ENCODE measurements at places on chromosomes 16 and 17.

DNA sequence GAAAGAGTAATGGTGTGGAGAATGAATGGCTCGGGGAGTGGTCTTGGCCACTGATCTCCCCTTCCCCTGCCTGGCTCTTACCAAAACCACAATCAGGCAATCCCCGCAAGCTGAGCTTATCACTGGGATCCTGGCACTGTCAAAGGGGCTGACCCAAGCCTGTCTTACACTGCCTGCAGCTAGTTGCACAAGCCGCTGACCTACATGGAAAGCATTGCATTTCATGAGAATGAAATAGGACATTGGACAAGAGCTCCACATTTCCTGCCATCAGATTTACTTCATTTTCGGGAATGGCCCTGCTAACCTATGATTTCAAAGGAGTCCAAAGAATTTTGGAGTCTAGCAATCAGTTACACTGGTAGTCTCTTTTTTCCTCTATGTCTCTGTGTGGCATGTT lies 146.4 kb downstream of the PCTP start:
- no peak for DNase-seq

GRCh38 chr16:85011846-85012284 lies 530 bp upstream of the ZDHHC7 start:
- no peak for DNase-seq

DNA sequence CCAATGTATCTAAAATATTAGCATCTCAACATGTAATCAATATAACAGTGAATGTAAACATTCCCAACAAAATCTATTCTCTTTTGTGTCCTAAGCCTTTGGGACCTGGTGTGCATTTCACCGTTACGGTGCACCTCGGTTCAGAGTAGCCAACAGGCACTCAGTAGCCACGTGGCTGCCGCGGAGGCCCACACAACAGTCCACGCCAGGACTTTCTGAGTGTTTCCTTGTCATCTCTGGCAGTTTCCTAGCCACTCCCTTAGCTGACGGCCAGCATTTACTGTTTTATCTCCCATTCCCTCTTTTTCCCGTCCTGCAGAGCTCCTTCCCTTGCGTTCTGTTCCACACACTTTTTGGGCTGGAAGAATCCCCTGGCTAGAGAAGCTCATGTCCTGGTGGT lies 36.3 kb downstream of the VAC14 start:
- no peak for DNase-seq

DNA sequence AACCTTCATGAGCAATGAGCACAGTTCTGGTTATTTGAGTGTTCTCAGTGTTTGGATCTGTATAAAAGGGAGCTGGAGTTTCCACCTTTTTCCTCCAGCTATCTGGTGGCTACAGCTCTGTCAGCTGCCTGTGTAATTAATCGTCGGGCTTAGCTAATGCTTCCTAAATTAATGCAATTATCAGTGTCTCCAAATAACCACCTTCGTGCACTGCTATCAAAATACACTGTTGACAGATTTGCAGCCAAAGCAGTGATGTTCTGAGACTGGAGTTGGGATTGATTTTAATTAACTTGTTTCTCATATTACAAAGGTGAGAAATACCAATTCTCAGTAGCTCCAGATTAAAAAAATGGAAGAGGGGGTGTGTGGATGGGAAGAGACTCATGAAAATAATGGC lies 325.8 kb downstream of the CBLN1 start:
- DNase-seq = no peak

DNA sequence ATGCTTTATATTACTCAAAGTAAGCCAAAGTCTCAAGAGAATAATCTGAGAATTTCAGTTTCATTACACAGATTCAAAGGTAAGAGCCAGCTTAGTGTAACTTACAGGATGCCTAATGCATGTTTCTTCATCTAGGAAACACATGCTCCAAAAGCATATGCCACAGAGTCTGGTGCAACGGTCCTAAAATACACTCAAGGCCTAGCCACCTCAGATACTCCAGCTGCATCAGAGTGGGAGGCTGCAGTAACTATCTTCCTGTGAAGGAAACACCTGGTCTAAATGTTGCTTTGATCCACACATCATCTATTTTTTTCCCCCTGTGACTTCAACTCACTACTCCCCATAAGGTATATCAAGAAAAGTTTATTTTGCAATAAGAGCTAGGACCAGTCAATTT lies 51.6 kb upstream of the CORO6 start:
- DNase-seq = no peak

GRCh38 chr17:60277258-60277657 lies 114.7 kb downstream of the USP32 start:
- DNase-seq = no peak

GRCh38 chr17:30396612-30397011 lies 17.9 kb downstream of the CPD start:
- no peak for DNase-seq

DNA sequence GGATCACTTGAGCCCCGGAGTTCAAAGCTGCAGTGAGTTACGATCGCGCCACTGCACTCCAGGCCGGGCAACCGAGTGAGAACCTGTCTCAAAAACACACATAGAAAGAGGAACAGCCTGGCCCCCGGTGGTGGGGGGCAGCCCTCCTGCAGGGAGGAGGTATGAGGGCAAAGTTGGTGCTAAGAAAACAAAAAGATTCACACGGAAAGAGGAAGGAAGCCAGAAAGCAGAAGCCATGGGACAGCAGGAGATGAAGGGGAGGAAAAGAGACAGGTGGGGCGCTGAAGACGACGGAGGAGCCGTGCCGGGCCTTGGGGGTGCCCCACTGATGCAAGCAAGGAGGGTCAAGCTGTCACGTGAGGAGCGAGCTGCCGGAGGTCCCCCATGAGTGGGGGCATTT lies 8.2 kb upstream of the C16orf74 start:
- DNase-seq = no peak

DNA sequence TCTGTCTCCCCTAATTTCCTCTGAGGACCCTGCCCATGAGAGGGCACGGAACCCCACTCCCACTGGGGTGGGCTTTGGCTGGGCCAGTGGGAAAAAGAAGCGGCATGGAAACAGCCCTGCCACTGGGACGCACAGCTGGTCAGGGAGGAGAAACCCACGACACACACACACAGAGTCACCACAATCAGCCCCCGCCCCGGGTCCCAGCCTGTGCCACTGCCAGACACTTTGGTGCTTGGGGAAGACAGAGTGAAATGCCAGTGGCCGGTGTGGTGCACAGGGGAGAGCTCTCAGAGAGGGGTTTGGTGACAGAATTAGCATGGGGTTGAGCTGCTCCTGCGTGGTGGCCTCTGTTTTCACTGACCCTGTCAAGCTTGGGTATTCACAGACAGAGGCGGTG lies 30.7 kb upstream of the RNPS1 start:
- no peak for DNase-seq

DNA sequence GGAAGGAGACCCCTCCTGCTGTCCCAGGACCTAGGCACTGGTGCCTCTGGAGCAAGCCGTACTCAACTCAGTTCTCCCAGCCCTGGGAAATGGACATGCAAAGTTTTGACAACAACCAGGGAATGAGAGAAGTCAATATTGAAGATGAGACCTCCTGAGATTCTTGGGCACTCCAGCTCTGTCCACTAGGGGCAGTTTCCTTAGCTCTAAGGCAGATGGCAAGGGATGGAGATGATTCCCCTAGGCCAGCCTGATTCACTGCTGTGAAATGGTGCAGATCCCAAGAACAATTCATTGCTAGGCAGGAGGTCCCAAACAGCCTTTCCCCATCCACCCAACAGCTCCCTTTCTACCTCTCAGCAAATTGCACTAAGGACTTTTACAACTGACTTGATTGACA lies 20.5 kb upstream of the SDR42E2 start:
- DNase-seq = no peak

DNA sequence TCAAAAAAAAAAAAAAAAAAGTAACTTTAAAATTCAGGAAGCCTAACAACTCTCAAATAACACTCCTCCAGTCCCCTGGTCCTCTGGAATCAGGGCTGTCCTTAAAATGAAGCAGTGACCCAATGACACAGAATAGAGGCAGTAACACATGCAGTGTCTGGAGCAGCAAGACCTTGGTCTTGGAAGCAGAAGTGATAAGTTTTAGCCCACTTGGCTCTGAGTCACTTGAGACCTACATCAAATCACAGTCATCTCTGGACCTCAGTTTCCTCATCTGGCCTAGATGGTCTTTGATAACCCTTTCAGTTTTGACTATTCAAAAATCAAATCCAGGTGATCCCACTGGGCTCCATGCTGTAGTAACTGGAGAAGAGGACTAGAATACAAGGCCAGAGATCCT lies 39.0 kb downstream of the LYRM1 start:
- DNase-seq = no peak

DNA sequence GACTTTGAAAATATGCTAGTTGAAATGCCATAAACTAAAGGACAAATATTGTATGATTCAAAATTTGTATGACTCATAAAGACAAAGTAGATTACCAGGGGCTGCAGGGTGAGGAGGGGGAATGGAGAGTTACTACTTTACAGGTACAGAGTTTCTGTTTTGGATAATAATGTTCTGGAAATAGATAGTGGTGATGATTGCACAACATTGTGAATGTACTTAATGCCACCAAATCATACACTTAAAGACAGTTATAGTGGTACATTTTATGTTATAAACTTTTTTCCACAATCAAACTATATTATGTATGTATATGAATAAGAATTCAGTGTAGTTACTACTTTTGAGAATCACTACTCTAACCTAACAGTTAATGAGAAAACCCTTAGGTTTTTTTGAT lies 368.1 kb downstream of the ZFHX3 start:
- no peak for DNase-seq
